NT2/D1 (cell line): ENCODE measurements at places on chromosomes 4 and X.

GRCh38 chr4:181646864-181647263, 596.3 kb upstream of the TENM3 start:
- no peak for DNase-seq

DNA sequence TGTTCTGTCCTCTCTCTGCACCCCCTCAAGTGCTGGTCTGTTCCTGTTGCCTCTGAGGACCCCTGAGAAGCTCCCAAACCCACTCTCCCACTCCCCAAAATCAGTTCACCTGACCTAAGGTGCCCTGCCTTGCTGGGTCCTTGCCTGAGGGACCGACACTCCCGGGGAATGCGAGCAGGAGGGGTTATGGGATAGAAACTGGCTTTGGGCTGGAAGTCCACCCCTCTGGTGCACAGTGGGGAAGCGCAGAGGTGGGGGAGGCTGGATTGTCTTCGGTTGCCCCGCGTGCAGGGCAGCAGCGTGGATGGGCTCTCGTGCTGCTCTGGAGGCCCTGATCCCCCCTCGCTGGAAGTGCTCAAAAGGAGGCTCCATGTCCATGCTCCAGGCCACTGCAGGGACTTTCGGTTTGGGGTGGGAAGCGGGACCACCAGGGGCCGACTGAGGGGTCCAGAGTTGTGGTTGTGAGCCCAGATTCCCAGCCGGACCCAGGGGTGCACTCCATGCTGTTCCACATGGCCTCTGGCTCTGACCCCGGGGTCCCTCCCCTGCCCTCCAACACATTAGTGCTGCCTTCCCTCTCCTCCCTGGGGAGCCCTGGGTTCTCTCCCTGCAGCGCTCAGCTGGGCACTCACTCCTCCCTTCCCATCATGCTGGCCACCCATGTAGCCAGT, 7.6 kb downstream of the SORCS2 start:
- no peak for DNase-seq

DNA sequence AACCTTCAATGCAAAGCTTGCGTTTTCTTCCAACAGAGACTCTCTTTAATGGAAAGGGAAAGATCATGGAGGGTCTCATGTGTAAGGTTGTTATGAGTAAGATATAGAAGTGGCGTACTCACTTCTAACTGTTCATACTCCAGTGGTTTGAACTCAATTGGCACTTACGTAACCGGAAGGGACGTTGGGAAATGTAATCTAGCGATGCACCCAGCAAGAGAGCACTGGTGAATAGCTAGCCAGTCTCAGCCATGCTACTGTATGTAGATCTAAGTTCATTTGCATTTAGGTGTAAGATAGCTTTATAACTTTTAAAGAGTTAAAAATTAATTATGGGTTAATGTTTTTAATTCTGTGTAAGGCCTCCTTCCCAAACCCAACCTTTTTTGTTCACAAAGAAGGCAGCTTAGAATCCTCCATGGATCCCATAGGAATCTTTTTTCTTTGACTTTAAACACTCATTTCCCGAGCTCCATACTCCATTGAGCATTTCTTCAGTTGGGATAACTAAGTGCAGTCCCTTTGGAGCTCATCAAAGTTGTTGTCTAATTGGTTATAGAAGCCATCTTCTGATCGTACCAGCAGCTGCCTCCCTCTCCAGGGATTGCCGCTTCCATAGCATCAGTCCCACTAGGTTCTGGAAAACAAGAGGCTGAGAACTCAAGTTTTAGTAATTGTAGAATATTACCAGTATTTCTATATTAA, 191.1 kb downstream of the RAPGEF2 start:
- no peak for DNase-seq

DNA sequence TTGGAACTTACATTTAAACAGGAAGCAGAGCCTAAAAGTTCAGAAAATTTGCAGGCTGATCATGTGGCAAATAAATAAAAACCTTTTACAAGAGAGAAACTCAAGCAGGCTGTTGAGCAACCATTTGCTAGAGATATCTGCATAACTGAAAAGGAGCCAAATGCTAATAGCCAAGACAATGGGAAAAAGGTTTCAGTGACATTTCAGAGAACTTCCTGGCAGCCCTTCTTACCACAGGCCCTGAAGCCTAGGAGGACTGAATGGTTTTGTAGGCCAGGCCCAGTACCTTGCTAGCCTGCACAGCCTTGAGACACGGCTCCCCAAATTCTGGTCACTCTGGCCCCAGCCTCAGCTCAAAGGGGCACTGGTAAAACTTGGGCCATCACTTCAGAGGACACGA, 945.1 kb downstream of the ADGRL3 start:
- no peak for DNase-seq

DNA sequence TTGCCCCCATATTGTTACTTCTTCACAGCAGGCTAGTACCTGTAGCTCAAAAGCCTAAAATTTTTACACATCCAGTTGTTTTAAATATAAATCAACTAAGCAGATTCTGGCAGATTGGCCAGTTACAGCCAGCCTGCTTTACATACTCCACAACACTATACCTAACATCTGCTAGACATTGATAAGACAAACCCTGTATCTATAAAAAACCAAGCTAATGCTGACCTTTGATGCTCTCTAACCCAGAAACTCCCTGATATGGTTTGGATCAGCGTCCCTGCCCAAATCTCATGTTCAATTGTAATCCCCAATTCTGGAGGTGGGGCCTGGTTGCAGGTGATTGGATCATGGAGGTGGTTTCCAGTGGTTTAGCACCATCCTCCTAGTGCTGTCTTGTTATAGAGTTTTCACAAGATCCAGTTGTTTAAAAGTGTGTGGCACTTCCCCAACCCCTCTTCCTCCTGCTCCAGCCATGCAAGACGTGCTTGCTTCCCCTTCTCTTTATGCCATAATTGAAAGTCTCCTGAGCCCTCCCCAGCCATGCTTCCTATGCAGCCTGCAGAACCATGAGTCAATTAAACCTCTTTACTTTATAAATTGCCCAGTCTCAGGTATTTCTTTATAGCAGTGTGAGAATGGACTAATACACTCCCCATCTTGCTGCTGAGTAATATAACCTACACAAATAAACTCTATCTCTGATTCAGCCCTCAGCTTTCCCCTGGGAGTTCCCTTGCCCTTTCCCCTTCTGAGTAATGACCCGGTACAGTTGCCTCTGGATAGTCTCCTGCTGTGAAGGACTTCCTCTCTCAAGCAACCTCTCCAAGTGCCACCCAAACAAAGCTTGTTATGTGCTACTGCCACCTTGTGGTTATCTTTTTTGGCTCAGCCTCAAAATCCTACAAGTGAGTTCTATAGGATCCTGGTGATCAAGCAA, 39.6 kb downstream of the ZCCHC13 start:
- peak; percentile 93 for DNase-seq

GRCh38 chrX:22196149-22196548, 76.6 kb upstream of the CBLL2 start:
- DNase-seq, result no peak

- no peak for DNase-seq
Measured at GRCh38 chr4:785332-786073, 40.4 kb downstream of the CPLX1 start.

DNA sequence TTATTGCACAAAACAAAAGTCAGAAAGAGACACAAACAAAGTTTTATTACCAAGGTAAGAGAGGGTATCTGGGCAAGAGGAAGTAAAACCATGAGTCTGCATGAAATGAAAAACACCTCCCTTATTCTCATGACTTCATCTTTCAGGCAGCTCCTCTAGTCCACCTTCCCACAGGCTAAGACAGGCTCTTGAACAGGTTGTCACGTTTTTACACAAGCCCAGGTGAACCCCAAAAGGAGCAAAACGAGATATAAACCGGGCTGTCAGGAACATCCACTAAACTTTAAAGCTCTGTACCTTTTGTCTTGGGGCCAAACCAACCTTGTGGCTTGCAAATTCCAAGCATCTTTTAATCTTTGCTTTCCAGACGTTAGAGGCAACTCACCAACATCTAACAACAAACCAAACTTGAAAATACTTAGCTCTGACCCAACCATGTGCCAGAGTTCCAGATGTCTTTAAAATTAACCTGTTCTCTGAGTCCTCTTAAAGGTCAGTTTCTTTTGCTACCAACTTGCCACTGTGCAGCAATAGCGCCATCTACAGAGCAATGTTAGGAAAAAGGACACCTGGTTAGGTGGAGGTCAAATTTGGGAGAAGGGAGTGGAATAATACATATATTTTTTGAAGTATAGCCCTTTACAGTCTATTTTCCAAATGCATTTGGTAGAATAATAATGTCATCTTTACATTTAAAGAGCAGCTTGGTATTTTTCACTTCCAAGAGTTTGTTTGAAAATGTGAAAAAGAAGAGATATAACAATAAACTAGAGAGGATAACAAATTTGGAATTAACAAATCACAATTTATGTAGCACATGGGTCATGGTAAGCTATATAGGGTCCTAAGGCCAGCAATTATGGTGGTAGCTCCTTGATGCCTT, 73.1 kb downstream of the QRFPR start:
- DNase-seq, result peak; percentile 55

DNA sequence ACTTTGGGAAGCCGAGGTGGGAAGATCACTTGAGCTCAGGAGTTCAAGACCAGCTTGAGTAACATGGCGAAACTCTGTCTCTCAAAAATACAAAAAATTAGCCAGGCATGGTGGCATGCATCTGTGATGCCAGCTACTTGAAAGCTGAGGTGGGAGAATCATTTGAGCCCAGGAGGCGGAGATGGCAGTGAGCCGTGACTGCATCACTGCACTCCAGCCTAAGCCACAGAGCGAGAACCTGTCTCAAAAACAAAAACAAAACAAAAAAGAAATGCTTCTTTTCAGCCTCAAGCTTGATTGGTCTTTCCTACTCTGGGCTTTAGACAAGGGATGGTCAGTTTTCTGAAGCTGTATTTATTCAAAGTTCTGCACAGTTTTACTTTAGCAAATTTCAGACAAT, 15.8 kb upstream of the DHRSX start:
- no peak for DNase-seq

DNA sequence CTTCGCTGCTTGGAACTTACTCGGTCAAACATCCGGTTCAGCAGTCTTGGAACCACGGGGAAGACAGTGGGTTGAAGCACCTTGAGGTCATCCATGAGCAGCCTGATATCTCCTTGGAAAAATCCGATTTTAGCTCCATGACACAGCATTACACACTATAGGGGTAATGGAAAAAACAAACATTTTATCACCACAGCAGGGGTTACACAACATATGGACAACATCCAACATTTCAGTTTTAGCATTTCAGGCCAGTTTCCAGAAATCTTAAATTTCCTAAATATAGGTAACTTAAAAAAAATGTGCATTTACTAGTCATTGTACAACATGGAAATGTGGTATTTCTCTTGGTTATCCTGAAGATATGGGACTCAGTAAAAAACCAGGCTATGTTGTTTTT, 34.4 kb upstream of the CENPU start:
- DNase-seq, result no peak

GRCh38 chrX:110315551-110315950, 2.3 kb downstream of the AMMECR1 start:
- DNase-seq, result no peak

DNA sequence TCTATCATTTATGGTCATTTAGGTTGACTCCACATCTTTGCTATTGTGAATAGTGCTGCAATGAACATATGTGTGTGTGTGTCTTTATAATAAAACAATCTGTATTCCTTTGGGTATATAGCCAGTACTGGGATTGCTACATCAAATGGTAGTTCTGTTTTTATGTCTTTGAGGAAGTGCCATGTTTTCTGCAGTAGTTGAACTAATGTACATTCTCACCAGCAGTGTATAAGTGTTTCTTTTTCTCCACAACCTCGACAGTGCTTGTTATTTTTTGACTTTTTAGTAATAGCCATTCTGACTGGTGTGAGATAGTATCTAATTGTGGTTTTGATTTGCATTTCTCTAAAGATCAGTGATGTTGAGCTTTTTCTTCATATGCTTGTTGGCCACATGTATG, 80.5 kb downstream of the ARHGAP6 start:
- DNase-seq, result no peak

DNA sequence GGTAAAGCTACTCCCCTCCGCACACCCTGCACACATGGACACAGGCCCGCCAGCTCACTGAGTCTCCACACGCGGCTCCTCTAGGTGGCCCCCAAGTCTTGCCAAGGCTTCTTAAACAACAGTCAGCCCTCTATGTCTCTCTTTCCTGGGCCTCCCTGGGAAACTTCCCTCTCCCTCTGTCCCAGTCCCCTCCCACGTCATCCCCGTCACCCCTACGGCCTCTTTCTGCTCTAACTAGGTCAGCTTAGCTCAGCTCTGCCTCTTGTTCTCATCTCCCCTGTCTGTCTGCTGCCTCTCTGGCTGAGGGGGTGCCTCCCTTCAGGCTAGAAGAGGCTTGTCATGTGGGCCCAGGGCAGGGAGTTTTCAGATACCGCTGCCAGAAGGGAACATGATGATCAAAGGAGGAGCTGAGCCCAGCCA, 38.8 kb downstream of the SEPTIN6 start:
- DNase-seq, result no peak

DNA sequence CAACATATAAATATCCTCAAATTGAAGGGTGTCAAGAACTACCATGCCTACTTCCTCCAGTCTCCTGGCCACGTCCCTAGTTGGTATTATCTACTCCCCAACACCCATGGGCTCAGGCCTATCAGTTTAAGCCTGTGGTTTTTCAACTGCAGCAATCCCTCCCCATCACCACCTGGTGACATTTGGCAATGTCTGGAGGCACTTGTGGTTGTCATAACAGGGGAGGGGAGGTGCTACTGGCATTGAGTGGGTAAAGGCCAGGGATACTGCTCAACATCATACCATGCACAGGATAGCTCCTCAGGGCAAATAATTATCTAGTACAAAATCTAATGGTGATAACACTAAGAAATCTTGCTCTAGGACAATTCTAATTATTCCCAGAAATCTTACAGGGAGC, 95.3 kb downstream of the COMMD8 start:
- no peak for DNase-seq

- DNase-seq, result no peak
Measured at GRCh38 chr4:74873545-74874301, 59.2 kb upstream of the PARM1 start.

DNA sequence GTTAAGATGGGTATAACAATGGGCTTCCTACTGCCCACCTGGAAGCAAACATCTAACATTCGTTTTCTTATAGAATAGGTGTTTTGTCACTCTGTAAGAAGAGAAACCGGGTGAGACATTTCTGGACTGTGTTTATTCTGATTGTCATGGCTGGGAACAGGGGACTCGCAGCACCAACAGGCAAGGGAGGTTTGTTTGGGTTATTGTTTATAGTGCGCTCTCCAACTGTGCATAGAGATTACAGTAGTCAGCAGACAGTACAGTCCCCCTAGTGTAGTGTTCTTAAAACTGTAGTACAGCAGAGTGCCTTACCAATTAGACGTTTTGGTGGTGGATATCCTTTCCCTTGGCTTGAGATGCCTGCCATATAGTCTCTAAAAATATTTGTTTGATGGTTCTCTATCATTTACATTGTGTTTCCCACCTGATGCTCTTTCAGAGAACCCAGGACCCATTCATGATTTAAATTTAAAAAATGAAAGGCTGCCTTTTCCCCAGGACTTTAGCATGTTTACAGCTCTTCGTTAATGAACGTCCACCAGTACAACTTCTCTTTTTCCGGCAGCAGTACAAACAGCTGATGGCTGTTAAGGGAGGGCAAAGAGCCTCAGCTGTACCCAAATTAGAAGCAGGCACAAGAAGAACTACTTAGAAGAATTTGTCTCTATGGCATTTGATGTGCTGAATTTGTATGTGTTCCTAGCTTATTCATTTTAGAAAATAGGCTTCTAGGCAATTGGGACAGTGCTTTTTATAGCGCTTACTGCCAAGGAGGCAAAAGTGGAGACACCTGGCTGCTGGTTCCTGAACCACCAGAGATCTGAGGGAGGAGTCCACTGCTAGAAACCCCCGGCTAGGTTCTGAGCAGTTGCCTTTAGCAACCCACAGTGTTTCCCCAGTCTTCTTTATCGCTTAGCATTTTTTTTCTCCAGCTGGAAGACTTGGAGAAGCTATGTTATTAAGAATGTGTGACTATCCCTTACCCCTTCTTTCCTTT, 1.0 kb upstream of the RNF150 start:
- DNase-seq, result no peak
